ENCODE measurements at places on chromosomes 7 and 10.

DNA sequence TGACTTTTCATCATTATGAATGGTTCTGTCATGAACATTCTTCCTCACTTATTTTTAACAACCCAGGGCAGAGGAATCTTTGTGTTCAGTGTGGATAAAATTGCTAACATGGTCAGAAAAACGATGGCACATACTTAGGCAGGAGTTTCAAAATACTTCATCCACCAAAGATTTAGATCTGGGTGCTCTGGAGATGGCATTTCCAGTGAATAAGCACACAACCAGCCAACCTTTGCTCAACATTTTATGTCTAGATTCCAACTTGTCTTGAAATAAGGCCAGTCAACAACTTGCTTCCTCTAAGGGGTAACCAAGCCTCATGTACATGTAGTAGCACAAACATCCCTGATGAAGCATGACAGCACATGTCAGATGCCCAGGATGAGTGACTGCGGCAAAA lies 33.4 kb upstream of the ADRB1 start:
- H3K4me3 ChIP-seq: no peak overlapping the region
- no peaks in the 10 kb centered on the region for H3K27me3 ChIP-seq
- no peak overlapping the region for H3K27ac ChIP-seq
- no peak for DNase-seq
- no peaks in the 10 kb centered on the region for H3K36me3 ChIP-seq
- H3K4me1 ChIP-seq: no peaks in the 10 kb centered on the region

GRCh38 chr10:64873959-64874358 lies 1352.8 kb downstream of the REEP3 start:
- H3K36me3 ChIP-seq: no peaks in the 10 kb centered on the region
- no peaks in the 10 kb centered on the region for H3K27me3 ChIP-seq
- no peak for DNase-seq
- H3K4me3 ChIP-seq: no peak overlapping the region
- peaks cover 5% of the 10 kb centered on the region for H3K4me1 ChIP-seq
- no peak overlapping the region for H3K27ac ChIP-seq

- H3K4me1 ChIP-seq: peaks cover 6% of the 10 kb centered on the region
- no peak overlapping the region for H3K27ac ChIP-seq
- H3K27me3 ChIP-seq: no peaks in the 10 kb centered on the region
- no peak for DNase-seq
- no peak overlapping the region for H3K4me3 ChIP-seq
Measured at GRCh38 chr10:5433182-5433581, 20.8 kb downstream of the NET1 start.

- no peaks in the 10 kb centered on the region for H3K36me3 ChIP-seq
- H3K4me3 ChIP-seq: peak overlapping the region; percentile 90
- peaks cover 8% of the 10 kb centered on the region for H3K27me3 ChIP-seq
- peak; percentile 26 for DNase-seq
- H3K4me1 ChIP-seq: peaks cover 18% of the 10 kb centered on the region
Measured at GRCh38 chr10:50990568-50991455, 83.5 kb upstream of the PRKG1 start.

DNA sequence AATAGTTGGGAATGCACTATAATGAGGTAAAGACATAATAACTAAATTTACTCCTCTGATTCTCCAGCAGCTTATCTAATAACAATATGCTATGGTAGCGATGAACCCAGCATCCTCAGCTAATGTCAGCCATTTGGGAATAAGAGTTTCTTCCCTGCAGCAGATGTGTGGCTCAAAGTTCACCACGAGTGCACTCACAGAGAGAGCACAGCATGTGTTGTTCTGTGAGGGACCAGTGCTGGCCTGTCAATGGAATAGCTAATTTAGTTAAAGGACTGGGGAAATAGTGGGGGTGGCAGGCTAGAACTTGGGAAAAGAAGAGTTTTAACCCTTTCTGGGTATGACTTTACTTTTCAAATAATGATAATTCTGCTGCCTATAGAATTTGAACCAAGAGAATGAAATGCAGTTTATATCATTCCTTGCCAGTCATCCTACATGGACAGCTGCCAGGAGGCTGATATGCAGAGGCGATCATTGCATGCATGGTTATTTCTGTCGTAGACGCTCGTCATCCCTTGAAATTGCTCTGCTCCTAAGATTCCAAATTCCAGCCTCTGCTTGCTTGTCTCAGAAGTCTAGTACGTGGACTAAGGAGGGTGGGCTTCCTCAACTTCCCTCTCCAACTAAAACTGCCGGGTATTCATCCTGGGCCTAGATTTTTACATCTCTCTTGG lies 355.6 kb downstream of the RNLS start:
- no peak overlapping the region for H3K27ac ChIP-seq
- DNase-seq: no peak
- H3K4me1 ChIP-seq: peaks cover 2% of the 10 kb centered on the region
- H3K36me3 ChIP-seq: peaks cover 4% of the 10 kb centered on the region
- H3K27me3 ChIP-seq: no peaks in the 10 kb centered on the region

DNA sequence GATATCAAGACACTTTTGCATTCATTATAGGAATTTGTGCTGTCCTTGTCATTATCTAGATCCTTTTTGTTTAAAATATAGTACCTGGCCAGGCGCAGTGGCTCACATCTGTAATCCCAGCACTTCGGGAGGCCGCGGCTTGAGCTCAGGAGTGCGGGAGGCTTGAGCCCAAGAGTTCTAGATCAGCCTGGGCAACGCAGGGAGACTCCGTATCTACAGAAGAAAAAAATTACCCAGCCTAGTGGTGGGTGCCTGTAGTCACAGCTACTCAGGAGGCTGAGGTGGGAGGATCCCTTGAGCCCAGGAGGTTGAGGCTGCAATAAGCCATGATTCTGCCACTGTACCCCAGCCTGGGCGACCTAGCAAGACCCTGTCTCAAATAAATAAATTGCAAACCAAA lies 621 bp upstream of the MORN4 start:
- H3K4me3 ChIP-seq: peak overlapping the region; percentile 99
- DNase-seq: no peak
- peaks cover 2% of the 10 kb centered on the region for H3K27me3 ChIP-seq
- no peak overlapping the region for H3K27ac ChIP-seq

GRCh38 chr10:118913825-118914224 lies 115.7 kb upstream of the NANOS1 start:
- no peaks in the 10 kb centered on the region for H3K36me3 ChIP-seq
- no peak overlapping the region for H3K4me3 ChIP-seq
- H3K27me3 ChIP-seq: peaks cover 3% of the 10 kb centered on the region
- H3K27ac ChIP-seq: no peak overlapping the region
- H3K4me1 ChIP-seq: peaks cover 9% of the 10 kb centered on the region
- no peak for DNase-seq

- no peaks in the 10 kb centered on the region for H3K4me1 ChIP-seq
- no peaks in the 10 kb centered on the region for H3K27me3 ChIP-seq
- no peak overlapping the region for H3K27ac ChIP-seq
- no peak for DNase-seq
- H3K36me3 ChIP-seq: no peaks in the 10 kb centered on the region
Measured at GRCh38 chr7:46886669-46887374, 695.1 kb downstream of the TNS3 start.

Measured in endothelial cell (in vitro differentiated cells).